ENCODE measurements at places on chromosomes 4 and X.

GRCh38 chr4:23373261-23373660 is 516.6 kb downstream of the PPARGC1A start:
- DNase-seq, result no peak

GRCh38 chr4:146178126-146178525 is 2.6 kb downstream of the LSM6 start:
- DNase-seq, result no peak

DNA sequence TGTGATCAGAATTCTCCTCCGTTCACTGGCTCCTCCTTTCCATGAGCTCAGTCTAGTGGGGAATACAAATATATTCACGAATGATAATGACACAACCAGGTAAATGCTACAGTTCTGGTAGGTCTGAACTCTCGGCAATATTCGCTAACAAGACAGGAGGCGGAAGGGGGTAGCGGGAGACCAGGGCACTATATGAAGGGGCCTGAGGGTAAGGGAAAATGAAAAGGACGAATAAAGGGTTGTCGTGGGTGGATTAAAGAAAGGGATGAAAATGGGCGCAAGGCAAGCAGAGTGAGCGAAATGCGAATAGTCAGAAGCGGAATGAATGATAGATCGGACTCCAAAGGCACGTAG is 743 bp downstream of the NKAP start:
- DNase-seq, result no peak

DNA sequence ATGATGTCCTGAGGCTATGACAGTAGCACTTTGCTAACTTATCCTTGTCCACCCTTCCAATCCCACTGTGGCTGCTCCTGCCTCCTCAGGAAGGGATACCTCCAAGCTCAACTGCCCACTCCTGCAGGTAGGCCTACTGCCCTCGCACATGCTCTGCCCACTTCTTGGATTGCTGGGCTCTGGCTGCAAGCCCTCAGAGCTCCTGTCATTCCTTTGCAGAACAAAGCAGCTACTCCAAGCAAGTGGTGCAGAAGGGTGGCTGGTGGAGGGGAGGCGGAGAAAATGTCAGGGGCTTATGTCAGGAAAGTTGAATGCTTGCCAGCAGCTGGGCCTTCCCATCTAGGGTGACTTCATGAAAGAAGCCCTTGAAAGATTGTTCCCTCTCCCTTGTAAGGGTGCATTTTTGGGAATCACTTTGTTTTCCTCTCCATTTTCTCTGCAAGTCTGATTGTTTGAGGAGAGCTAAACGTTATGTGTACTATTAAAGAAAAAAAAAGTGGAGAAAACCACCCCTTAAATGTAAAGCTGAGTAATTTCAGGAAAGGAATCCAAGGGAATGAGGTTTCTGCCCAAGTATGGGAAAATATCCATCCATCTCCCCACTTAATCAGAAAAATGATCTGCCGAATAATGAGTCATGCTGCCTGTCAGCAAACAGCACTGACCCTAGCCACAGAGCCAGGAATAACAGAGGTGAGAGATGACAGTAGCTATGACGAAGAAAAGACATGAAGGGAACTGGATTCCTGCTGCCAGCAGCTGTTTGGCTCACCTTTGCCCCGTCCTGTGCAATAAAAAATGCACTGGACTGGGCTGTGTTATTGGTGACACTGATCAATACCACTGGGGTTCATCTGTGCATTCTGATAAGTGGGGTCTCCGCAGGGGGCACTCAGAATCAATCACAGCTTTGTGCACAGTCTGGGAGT is 102.0 kb downstream of the RTL5 start:
- DNase-seq, result no peak

- no peak for DNase-seq
Measured at GRCh38 chrX:121245763-121246162, 198.4 kb downstream of the GLUD2 start.

GRCh38 chr4:100895556-100896197 is 377.9 kb upstream of the EMCN start:
- DNase-seq, result no peak

- DNase-seq, result no peak
Measured at GRCh38 chrX:81959964-81960363, 758.1 kb downstream of the SH3BGRL start.

- DNase-seq, result no peak
Measured at GRCh38 chr4:148962539-148963290, 520.5 kb upstream of the NR3C2 start.

DNA sequence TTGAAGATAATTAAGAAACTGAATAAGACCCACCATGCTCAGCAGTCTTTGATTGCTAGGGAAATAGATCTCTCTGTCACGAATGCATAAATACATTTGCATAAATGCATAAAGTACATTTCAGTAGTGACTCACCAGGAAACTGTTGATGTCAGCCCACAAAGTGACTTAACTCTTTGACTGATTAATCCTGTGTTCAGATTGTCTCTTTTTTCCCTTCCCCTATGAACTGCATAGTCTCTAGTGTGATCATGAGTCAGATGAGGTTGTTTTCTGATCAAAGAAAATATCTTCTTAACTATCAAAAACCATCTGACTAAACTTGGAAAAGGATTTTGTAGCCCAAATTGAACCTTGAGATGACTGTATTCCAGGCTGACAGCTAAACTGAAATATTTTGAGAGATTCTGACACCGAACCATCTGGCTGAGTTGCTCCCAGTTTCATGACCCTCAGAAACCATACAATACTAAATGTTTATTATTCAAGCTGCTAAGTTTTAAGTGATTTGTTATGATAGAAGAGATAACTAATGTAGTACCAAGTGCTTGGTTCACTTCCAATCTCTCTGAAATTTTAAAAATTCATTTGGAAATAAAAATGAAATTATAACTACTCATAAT is 1381.5 kb upstream of the AGA start:
- no peak for DNase-seq

DNA sequence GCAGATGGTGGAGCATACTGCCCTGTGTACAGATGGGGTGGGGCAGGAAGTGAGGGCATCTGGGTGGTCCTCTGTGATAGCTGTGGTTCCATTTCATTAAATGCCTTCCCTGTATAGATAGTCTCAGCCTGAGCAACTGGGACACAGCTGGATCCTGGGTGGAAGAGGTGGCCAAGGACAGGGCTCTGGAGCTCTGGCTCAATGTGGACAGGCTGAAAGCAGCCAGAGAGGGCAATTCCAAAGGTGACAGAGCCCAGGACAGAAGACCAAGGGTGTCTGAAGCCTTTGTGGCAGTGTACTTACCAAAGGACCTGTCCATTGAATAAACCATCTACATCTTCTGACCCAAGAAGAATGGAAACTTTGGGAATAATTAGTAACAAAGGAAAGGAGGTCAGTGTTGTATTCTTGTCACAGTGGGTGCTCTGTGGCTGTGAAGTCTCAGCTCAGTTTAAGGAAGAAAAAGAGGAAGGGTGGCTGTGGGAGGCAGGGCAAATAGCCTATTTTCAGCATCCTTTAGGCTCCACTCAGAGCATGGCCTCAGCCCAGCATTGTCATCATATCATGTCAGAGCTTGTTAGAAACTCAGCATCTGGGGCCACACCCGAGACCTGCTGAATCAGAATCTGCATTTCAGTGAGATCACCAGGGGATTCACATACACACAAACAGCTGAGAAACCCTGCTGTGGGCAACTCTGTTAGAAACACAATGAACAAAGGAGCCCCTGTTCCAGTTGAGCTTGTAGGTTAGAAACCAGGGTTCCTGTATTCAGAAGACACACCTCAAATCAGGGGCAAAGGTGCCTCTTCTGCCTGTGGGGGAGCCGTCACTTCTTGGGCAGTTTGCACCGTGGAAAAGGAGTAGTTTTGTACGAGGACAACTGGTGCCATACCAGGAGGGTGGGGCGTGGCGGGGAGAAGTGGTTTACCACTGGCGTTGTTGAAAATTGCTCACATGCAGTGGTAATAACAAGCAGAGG is 168.6 kb downstream of the PTTG2 start:
- DNase-seq, result no peak

- no peak for DNase-seq
Measured at GRCh38 chr4:176664964-176665363, 127.8 kb downstream of the VEGFC start.

GRCh38 chr4:163440040-163440439 is 33.5 kb downstream of the TKTL2 start:
- no peak for DNase-seq

DNA sequence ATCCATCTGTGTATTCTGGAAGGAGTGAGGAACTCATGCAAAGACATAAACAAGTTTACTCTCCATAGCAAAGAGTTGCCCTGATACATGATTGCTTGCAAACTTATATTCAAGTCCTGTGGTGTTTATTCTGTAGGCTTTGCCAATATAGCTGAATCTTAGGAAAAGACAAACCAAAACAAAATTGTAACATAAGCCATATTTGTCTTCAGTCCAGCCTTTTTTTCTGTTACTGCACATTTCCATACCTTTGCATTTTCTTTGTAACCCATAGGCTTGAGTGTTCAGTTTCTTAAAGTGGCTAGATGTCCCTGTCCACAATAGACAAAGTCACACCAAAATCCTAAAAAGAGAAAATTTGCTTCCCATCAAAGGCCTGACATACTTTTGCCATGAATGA is 120.4 kb downstream of the PPARGC1A start:
- no peak for DNase-seq

DNA sequence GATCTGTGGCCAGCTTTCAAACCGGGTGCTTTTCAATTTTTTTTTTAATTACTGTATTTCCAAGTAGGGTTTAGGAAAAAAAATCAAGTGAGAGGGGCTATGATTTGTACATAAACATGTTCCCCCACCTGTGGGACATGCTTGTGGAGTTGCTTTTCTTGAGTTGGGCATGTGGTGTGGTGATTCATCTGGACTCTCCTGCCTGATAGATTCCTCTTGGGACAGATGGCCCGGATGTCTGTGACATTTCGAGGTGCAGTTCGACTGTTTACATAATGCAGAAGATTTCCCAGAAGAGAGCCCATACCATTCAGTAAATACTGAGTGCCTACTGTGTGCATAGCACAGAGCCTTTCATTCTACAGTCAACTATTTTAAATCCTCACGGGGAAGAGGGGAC is 49.9 kb downstream of the DOCK11 start:
- DNase-seq, result no peak

GRCh38 chr4:2339458-2340271 is 77.8 kb upstream of the MXD4 start:
- DNase-seq, result no peak

DNA sequence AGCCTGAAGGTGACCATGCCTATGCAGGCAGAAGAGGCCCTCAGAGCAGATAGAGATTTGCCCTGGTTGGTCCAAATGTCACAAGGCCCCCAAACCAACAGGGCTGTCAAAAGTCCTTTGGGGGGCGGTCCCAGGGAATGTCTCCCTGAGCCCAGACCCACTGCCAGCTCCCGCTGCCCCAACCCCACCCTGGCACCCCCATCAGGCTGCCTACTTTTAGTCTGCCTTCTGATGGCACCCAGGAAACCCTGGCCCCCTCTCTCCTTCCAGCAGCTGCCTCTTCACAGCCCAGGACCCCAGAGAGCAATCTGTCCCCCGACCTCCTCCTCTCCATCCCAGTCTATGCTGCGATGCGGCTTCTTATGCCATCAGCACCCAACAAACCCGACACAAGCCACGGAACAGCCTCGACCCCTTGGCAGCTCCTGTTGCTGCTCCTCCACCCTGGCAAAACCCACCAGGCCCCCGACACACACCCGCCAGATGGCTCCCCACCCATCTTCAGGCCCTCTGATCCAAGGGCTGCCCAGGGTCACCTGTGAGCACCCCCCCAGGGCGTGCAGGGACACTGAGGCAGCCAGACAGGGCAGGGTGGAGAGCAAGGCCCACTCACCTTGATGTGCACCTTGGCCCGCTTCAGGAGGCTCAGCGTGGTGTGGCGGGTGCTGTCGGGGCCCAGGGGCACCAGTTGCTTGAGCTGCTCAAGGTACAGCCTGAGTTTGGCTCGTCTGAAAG is 9.9 kb downstream of the MXD4 start:
- no peak for DNase-seq

GRCh38 chr4:164926301-164926700 is 49.3 kb downstream of the APELA start:
- no peak for DNase-seq

DNA sequence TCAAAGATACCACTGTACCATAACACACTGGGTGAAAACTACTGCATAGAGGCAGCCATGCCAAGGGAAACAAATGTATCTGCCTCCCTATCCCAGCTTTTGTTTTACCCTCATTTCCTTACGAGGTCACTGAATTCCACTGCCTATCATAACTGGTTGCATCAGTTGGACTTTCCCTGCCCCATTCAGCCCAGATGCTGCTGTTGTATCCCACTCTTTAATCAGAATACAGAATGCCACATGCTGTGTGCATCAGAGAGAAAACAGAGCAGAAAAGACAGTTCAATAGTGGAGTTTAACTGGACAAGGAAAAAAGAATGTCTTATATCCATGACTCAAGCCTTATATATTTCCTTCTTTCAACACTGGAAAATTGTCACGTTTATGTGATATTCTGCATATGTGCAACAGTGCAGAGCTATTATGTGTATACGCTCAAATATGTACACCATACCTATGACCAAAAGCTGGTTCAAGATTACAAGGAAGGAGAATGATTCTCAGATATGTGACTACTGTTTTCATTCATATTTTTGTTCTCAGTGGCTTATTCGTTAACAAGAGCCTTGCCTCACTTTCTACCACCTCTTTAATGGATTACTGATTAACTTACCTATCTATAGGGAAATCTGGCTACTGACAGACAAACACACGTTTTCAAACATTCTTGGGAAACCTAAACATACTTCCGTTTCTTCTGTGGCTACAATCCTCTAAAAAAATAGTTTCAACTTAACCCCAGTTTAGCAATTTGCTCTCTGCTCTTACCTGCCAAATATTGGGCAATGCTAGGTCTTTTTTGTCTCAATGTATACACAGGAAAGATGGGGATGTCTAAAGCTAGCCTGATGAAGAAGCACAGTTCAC is 378.9 kb downstream of the SMARCA1 start:
- DNase-seq, result no peak

GRCh38 chr4:172957216-172957615 is 211.4 kb upstream of the GALNT7 start:
- no peak for DNase-seq

- no peak for DNase-seq
Measured at GRCh38 chr4:141565379-141566089, 70.8 kb upstream of the IL15 start.

DNA sequence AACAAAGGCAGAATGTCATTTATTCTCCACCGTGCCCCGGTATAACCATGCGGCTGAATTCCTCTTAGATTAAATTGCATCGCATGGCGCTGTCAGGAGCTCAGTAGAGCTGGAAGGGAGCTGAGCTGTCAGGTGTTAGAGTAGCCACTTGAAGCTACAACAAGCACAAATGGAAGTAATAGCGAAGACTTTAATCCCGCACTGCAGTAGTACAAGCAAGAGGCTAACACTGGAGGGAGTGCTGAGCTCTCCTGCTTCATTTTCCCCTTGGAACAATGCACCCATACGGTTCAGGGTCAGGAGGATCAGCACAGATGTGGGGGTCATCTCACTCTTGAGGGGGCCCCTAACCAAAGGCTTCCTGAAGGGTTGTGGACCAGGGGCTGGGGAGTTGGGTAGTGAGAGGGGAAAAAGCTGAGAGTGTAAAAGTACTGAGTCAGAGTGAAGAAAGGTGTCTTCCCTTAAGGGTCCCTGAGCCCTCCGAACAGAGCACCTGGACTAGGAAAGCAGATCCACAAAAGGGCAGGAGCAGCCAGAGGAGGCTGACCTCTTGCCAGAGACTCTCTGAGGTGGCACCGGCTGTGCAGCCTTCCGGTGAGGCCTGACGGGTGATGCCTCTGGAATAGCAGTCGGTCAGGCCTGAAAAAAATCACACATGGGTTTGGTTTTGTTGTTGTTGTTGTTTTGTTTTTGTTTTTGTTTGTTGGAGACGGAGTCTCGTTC is 36.0 kb upstream of the CBR4 start:
- DNase-seq, result no peak

GRCh38 chr4:48153791-48154550 is 19.9 kb upstream of the TXK start:
- no peak for DNase-seq

- DNase-seq, result no peak
Measured at GRCh38 chrX:111661241-111661640, 19.7 kb upstream of the ALG13 start.
